ENCODE measurements at places on chromosomes 1 and 21. TPM values are rescaled to one million over a fixed set of nuclear protein-coding genes. Genes with fewer than 3 reads are reported as not detected.

DNA sequence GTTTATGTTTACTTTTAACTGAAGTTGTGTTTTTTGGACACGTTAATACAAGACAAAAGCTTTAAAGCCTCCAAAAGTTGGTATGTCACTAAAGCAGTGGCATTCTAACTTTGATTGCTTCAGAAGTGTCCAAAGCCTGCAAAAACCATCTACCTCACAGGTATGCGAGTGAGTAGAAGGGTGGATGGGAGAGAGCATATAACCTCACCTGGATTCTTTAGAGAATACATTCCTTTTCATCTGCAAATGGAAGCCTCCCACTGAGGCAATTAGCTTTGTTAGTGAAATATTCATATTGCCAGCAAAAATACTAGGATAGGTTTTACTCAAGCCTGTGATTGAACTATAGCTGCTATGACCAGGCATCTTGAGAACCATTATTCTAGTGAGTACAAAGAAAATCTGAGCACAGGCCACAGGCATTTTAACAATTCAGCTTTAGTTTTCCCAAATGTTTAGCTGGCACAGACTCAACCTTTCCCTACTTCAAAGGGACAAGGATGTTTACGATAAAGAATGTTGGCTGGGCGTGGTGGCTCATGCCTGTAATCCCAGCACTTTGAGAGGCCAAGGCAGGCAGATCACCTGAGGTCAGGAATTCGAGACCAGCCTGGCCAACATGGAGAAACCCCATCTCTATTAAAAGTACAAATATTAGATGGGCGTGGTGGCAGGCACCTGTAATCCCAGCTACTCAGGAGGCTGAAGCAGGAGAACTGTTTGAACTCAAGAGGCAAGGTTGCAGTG lies 39.7 kb downstream of the MAP3K21 start:
- DNase-seq = no peak

- no peak for DNase-seq
Observed at GRCh38 chr21:42330380-42331371, 15.5 kb upstream of the TFF3 start.

- no peak for DNase-seq
Observed at GRCh38 chr1:162856260-162856659, 4.7 kb downstream of the CCDC190 start.

DNA sequence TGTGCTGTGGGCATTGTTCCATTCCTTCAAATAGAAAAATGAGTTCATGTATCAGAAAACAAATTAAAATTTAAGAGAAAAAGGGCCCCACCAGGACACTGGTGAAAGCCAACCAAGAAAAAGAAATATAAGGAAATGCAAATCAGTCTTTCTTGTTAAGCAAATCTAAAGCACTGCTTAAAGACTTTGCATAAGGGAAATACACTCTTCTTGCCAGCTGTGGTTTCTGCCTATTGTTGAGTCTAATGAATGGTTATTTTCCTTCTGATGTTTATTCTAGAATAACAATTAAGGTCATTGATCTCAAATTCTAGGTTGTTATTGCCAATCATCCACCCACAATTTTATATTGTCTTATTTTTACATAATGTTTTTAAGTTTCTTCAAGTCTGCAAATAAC lies 158.6 kb upstream of the SNX7 start:
- no peak for DNase-seq

- DNase-seq = no peak
Observed at GRCh38 chr1:1356796-1357401, 1.5 kb downstream of the MXRA8 start.

DNA sequence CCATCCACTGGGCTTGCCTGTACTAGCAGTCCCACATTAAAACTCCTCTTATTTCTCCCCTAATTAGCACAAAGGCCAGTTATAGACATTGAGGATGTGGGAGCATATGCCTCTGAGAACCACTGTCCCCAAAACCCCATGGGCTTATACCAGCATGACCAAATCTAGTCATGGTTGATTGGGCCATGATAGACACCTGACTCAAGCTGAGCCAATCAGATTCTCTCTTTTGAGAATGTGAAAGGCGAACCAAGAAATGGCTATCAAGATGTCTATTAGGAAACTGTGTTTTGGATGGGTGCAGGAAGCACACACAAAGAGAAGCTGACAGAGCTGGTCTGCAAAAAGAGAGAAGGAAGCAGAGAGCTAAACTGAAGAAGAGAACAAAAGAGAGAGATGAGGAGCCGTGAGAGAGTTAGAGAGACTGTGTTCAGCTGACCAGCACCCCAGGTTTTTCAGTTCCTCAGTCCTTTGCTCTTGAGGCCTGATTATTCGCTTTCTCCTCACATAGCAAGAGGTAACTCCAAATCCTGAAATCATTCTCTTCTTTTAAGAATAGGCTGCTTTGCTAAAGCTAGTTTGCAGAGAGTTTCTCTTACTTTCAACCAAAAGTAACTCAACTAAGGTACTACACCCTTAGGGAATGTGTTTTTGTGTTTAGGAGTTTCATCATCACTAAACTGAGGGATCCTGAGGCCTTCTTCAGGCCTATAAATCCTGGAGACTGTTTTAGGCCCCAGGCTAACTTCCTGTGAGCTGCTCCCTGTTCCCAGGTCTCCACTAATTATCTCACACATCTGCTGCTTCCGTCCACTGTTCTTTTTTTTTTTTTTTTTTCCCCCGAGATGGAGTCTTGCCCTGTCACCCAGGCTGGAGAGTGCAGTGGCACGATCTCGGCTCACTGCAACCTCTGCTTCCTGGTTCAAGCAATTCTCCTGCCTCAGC lies 7.9 kb upstream of the TIPRL start:
- DNase-seq = peak; percentile 25

DNA sequence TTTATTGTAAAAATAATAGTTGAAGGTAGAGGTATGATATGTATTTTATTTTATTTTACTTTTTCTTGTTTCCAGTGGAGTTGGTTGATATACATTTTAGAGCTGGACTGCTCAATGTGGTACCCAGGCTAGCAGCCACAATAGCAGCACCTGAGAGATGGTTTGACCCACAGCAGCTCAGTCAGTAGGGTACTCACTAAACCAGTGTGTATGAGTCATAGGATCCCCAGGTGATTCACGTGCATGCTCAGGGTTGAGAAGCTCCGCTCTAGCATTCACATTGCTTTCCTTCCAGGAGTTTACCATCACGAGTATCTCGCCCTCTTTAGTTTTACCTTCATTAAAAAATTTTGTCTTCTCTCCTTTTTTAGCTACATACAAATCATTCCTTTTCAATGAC lies 96.0 kb upstream of the PAXBP1 start:
- DNase-seq = no peak

DNA sequence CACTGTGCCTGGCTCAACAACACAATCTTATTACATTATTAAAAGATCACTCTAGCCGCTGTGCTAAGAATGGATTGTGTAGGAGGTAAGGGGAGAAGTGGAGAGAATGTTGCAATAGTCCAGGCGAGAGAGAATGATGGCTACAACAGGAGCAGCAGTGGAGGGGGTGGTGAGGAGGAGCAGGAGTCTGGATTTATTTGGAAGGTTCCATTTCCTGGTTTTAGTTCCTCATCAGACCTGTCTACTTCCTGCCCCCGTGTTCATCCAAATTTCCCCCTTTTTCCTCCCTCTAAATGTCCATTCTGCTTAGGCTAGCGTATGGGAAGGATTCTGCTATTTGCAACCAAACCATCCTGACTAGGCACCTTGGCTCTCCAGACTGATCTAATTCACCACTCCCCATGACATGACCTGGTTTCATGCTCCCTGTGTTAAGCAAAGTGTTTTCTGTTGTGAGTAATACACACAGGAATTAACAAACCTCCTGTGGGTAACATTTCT lies 35.1 kb upstream of the EYA3 start:
- no peak for DNase-seq

- no peak for DNase-seq
Observed at GRCh38 chr1:112701227-112702066, 5.5 kb downstream of the RHOC start.

GRCh38 chr1:25106352-25106751 lies 126.0 kb downstream of the SYF2 start:
- DNase-seq = no peak

DNA sequence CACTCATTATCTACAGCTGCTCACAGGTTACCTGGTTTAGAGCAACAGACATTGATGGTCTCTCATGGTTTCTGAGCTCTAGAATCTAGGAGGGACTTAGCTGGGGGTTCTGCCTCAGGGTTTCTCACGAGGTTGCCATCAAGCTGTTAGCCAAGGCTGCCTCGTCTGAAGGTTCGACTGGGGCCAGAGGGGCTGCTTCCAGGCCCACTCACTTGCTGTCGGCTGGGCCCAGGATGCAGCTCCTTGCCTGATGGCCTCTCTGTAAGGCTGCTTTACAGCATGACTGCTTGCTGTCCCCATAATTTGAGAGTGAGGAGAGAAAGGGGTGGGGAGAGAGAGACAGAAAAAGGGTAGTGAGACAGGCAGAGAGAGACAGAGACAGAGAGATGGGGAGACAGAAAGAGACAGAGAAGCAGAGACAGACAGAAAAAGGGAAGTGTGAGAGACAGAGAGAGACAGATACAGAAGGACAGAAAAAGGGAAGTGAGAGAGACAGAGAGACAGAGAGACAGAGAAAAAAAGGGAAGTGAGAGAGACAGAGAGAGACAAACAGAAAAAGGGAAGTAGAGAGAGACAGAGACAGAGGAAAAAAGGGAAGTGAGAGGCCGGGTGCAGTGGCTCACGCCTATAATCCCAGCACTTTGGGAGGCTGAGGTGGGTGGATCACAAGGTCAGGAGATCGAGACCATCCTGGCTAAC lies 106.8 kb upstream of the C1orf174 start:
- peak; percentile 83 for DNase-seq

The FALEC gene
- 2.6 TPM for total RNA-seq

The CELA2B gene
- total RNA-seq = not detected

All from B cell (primary cell).